ENCODE measurements at places on chromosomes 16 and 17.

DNA sequence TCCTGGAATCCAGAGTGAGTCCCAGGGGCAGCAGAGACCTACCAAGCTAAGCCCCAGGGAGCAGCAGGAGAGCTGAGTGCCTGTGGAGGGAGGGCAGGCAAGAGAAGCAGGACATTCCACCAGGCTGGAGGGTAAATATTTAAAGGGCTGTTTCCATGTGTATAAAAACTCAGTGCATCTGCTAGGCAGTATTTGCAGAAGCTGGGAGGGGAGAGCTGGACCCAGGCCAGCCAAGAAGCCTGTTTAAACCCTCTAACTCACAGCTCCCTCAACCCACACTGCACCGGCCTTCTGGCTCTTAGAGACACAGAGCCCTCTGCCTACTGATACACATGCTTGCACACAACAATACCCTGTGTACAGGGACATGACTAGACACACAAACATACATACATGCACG, 22.5 kb upstream of the TMEM132E start:
- DNase-seq = no peak

DNA sequence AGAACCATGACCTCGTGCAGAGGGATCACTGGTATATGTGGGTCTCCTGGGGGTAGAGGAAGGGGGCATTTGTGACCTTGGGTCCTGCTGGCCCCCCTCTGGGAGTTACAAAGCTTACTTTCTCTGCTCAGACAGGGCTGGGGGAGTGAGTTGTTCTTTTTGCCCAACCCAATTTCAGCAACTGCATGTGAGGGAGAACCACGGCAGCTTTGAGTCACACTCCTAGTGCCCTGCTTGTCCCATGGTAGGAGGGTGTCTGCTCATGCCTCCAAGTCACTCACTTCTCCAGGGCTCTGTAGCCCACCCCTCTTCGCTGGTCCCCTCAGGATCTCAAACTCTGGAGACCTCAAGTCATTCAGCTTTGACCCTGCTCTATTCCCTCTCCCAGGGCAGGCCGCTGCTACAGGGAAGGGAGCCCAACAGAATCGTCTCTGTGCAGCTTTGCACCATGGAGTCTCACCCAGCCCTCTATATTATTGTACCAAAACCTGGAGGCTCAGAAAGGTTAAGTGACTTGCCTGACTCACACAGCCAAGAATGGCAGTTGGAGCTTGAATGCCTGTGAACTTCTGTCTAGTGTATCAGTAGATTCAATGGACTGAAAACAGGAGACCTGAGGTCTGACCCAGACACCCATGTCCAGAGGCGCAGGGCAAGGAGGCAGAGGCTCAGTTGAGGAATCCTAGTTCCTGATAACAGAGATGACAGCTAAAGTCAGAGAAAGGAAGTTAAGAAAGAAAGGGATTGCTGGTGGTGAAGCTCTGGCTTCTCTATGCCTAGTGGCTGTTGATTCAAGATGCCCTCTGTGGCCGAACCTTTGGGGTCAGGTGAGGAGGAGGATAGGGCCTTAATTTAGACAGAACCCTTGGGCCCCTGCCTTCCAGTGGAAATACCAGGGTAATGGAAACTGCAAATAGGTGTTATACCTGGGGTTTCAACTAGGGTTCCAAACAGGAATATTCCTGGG, 14.6 kb upstream of the ETV4 start:
- DNase-seq = no peak

DNA sequence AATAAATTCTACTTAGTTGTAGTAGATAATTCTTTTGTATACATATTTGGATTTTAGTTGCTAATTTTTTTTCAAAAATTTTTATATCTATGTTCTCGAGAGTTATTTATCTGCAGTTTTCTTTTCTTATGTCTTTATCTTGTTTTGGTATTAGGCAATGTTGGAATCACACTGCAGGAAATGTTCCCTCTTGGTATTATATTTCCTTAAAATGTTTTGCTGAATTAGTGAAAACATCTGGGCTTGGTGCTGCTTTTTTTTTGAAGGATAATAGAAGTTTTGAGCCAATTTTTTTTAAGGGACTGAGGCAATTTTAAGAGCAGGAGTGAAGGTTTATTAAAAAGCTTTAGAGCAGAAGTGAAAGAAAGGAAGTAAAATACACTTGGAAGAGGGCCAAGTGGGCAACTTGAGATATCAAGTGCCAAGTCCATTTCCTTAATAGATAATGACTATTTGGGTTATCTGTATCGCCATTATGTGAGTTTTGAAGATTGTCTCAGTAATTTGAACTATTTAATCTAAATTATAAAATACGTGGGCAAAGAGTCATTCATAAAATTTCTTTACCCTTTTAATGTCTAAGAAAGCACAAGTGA, 1390.1 kb upstream of the CDH8 start:
- DNase-seq = no peak

DNA sequence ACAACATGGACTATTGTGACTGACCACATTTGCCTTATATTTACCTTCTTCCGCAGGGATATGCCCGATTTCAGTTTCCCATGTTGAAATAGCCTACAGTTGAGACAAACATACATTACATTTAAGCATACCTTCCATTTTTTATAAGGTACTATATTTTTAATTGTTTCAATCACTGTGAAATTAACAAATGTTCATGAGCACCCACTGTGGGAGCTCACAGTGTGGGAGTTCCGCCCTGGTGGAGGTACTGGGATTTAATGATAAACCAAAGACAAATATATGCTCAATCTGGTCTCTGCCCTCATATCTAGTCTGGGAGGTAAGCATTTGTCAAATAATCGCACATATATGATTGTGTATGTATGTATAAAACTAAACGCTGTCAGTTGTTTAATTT, 15.8 kb upstream of the TOX3 start:
- no peak for DNase-seq

GRCh38 chr16:54268340-54268739, 18.2 kb downstream of the IRX3 start:
- no peak for DNase-seq

DNA sequence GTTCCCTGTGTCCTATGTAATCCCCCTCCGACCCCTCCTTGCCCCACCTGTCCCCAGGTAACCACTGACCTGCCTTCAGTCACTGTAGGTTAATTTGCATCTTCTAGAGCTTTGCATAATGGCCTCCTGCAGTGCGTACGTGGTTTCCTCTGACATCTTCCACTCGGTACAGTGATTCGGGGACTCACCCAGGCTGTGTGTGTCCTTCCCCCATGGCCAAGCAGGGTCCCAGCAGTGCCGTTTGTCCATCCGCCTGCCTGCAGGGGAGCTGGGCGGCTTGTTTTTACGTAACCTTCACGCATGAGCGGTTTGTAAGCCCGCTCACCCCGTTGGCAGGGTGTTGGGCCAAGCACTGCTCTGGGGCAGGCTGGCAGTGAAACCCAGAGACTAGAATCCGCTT, 7.9 kb downstream of the MAPK8IP3 start:
- DNase-seq = no peak

GRCh38 chr16:3182608-3183444, 5.2 kb upstream of the OR1F1 start:
- DNase-seq = no peak

DNA sequence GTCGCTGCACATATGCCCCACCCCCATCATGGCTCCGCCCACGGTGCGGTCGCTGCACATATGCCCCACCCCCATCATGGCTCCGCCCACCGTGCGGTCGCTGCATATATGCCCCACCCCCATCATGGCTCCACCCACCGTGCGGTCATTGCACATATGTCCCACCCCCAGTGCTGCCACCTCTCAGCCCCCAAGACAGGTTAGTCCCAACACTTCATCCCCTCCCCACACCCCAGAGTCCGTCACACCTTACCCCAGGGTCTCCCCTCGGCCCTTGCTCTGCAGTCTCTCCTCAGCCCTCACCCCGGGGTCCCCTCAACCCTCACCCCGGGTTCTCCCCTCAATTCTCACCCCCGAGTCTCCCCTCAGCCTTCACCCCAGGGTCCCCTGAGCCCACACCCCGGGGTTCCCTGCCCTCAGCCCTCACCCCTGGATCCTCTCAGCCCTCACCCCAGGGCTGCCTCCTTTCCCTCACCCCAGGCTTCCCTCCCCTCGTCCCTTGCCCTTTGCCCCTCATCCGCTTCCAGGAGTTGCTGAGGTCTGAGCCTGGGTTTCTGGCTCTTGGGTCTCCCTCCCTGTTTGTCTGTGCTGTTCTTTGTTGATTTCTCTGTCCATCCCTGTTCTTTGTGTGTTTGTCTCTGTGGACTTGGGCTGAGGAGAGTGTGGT, 25.6 kb downstream of the TPSG1 start:
- no peak for DNase-seq

DNA sequence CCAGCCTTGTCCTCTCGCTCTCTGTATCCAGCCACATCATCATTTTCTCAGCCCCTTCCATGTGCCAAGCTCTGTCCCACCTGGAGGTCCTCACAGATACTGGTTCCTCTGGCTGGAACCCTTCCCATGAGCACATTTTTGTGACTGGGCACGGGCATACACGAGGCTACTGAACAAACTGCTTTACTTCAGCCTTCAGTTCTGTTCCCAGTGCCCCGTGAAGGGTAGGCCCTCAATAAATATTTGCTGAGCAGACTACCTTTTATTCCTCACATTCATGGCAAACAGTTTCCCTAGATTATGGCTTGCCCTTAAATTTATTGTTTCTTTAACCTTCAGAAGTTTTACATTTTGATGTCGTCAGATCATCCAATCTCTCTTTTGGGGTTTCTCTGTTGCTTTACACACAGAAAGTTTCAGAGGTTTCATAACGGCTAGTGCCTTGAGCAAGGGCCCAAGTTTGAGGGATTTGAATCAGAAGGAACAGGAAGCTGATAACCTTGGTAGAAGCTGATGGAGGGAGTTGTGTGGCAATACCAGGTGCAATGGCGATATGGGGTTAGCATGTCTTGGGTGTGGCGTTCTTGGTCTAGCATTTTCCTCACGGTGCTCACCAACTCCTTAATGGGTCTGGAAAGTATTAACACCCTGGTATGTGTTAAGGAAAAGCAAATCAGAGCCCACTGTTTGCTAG, 27.8 kb downstream of the TMEM92 start:
- no peak for DNase-seq

DNA sequence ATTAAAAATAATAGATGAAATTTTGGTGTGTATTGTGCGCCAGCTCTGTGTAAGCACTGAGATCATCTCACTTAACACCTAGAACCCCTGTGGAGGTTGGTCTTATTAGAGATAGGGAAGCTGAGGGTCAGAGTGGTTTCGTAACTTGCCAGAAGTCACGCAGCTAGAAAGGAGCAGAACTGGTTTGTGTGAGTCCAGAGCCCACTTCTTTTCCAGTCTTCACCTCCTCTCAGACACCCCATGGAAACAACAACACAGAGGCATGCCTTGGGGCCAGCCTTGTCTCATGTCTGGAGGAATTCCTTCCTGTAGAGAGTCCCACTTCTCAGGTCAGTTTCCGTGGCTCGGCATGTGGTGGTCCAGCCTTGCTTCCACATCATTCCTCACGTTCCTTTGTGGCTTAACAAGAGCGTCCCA, 16.5 kb downstream of the YPEL2 start:
- no peak for DNase-seq

GRCh38 chr16:27374221-27374803, 27.7 kb upstream of the IL21R start:
- no peak for DNase-seq

DNA sequence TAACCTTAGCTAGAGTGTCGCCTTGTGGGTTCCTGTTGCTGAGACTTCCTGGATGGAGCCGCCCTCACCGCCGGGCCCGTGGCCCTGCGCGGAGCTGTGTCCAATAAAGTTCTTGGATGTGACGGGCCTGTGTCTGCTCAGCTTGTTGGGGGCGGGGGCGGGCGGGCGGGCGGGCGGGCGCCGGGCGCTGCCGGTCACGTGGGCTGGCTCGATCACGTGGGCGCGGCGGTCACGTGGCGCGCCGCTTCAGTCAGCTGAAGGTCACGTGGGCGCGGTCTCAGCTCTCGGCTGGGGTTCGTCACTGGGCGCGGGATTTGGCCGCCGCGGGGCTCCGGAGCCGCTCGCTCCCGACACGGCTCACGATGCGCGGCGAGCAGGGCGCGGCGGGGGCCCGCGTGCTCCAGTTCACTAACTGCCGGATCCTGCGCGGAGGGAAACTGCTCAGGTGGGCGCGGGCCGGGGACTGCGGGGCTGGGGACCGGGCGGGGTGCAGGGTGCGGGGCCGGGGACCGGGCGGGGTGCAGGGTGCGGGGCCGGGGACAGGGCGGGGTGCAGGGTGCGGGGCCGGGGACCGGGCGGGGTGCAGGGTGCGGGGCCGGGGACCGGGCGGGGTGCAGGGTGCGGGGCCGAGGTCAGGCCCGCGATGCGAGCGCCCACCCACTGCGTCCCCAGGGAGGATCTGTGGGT, at the start of gene AMDHD2:
AMDHD2 (plus strand) TSS at position 275 of the 687 bp plus-strand sequence; CDS start at position 363, 88 bp downstream.
- no peak for DNase-seq

- no peak for DNase-seq
Observed at GRCh38 chr17:77433385-77434135, 292.8 kb downstream of the SEC14L1 start.

GRCh38 chr16:6573577-6573976, 759.1 kb upstream of the RBFOX1 start:
- no peak for DNase-seq

GRCh38 chr17:80380555-80381002, 34.4 kb upstream of the ENDOV start:
- DNase-seq = no peak

GRCh38 chr17:20116683-20117309, 107.6 kb downstream of the SPECC1 start:
- DNase-seq = no peak

GRCh38 chr17:80243526-80244433, 16.9 kb upstream of the RNF213 start:
- no peak for DNase-seq

DNA sequence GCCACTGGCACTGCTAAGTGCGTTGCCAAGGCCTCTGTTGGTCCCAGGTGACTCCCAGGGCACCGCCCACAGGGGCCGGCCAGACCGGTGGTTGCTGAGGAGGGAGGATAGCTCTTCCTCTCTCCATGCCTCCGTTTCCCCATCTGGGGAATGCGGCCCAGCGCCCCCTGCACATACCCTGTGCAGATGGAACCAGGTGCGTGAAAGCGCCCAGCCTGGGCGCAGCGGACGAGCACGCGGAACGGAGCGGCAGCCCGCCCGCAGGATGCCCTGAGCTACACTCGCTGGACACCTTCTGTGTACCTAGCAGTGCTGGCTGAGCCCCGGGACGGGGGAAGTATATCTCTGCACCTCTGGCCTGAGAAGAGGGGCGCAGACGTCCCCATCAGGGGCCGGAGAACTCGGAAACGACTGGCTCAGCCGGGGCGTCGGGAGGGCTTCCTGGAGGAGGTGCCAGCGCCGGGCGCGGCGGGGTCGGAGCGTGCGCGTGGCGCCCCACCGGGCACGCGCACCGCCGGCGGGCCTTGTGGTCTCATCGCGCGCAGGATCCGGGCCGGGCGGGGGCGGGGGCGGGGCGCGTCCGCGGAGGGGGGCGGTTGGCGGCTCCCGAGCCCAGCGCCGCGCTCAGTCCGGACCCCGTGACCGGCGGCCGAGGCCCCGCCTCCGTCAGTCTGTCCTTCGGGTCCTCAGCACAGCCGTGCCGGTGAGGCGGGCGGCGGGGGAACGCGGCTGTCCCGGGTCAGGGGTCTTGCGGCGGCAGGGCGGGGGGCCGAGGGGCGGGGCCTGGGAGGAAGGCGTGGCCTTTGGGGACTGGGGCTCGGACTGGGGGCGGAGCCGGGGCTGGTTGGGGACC, at the start of the genes CCDC78 and HAGHL:
CCDC78 (minus strand) TSS at position 6 of the 853 bp plus-strand sequence. CDS start 76 bp downstream, outside the sequence.
HAGHL (plus strand) TSS at position 669 of the 853 bp plus-strand sequence. CDS start 404 bp downstream, outside the sequence.
- DNase-seq = no peak

GRCh38 chr17:30393491-30393890, 14.8 kb downstream of the CPD start:
- no peak for DNase-seq
